ENCODE measurements at places on chromosomes 1 and 21. TPM values are rescaled to one million over a fixed set of nuclear protein-coding genes. Genes with fewer than 3 reads are reported as not detected.
A peak's percentile ranks its signal among the peaks of the same experiment; 100 is the strongest.

DNA sequence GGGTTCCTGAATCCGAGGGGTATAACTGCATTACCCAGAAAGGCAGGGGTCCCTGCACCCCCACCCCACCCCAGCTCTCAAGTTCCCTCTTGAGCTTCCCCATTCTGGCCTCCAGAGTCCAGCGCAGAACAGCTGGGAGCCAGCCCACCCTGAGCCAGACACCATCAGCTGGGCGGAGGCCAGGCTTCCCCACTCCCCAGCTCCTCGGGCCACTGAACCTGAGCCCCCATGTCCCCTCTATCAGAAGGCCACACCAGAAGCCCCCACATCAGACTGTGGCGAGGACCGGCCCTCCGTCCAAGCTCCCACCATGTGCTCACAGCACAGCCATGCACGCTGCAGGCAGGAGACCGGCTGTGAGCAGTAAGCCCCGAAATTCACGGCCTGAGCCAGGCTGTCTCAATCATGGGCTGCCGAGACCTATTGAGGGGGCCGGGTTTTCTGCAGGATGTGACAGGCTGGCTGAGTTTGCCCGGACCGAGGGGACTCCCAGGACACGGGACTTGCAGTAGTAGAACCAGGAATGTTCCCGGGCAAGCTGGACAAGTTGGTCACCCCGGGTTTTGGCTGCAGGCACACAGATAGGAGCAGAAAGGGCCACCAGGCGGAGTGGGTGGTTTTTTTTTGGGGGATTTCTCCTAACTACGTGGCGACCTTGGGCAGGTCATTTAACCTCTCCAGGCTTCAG, 25.5 kb upstream of the TNFRSF1B start:
- ATAC-seq: no peak

DNA sequence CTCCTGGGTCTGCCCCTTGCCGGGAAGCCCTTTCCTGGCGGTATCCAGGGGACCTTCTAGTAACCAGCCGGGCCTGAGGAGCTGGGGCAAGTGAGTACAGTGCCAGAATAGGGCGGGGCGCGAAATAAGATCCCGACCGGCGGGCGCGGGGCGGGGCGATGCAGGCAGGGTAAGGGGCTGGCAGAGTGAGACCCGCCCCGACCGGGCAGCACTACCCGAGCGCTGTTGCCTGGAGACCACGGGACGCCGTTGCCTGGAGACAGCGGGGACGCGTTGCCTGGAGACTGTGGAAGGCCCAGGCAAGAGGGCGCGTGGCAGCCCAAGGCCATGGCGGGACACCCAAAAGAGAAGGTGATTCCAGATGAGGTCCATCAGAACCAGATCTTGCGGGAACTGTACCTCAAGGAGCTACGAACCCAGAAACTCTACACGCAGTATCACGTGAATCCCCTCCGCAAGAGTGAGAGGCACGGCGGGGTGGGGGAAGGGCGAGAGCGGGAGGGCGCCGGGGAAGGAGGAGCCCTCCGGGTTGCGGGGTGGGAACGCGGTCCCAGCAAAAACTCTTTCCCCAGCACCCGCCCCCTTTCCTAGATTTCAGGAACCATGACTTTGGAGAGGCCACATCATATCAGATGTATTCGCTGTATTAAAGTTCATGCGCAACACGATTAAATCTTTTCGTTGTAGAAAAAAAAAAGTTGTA, 24.3 kb downstream of the EBNA1BP2 start:
- peak; percentile 77 for ATAC-seq

- ATAC-seq: no peak
Observed at GRCh38 chr1:155706139-155706538, 17.2 kb downstream of the DAP3 start.

- no peak for ATAC-seq
Observed at GRCh38 chr1:223765719-223766340, 53.5 kb downstream of the CAPN2 start.

- no peak for ATAC-seq
Observed at GRCh38 chr1:66433611-66434010, 100.3 kb upstream of the SGIP1 start.

The RGS1 gene
- 18.0 TPM for total RNA-seq

The RNASEL gene
- 8.2 TPM for total RNA-seq

DNA sequence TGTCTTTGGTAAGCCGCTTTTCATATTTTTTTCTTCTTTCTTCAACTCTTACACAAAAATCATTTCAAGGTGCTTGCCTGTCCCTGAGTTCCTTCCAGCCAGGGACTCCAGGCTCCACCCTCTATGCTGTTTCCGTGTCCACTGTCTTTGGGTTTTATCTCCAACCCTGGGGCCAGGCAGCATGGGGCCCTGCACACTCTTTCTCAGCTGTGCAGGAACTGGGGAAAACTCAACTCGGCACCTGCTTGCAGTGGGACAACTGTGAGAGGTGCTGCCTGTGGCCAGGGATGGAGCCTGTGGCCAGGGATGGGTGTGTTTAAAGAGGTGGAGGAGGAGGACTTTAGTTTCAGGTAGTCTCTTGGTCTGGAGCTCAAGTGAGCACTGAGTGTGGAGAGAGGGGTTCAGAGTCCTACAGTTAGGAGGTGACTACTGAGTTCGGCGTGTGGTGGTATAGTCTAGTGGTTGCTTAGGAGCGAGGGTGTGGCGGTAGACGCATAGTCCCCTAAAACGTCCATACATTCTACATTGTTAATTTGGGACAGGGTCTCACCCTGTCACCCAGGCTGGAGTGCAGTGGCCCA, 13.4 kb downstream of the TNFRSF8 start:
- no peak for ATAC-seq

GRCh38 chr1:226788965-226789364, 49.9 kb upstream of the ITPKB start:
- no peak for ATAC-seq

GRCh38 chr1:7760245-7760644, 10.9 kb upstream of the VAMP3 start:
- no peak for ATAC-seq

GRCh38 chr1:109793486-109794318, 30.0 kb upstream of the EPS8L3 start:
- peak; percentile 35 for ATAC-seq

GRCh38 chr1:53811414-53811851, 26.7 kb downstream of the NDC1 start:
- ATAC-seq: no peak

DNA sequence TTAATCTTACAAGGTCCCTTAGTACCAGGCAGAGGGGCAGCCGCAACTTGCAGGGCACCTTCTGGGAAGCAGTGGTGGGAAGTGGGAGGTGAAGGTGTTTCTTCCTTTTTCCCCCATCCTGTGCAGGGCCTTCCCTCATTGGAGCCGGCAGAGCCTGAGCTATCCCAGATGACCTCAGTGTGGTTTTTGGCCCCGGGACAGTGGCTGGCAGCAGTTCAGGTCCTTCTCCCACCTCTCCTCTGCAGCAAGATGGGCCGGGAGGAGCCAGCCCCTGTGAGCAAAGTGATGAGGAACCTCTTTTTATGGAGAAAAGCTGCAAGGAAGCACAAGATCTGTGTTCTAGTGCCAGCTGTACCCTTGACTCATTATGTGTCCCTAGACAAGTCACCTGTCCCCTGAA, 6.8 kb downstream of the PFKFB2 start:
- no peak for ATAC-seq

- ATAC-seq: no peak
Observed at GRCh38 chr1:167244244-167244643, 23.6 kb downstream of the POU2F1 start.

- ATAC-seq: no peak
Observed at GRCh38 chr1:45047032-45047431, 35.0 kb downstream of the UROD start.

The TBCE gene
- total RNA-seq: 13.9 TPM

DNA sequence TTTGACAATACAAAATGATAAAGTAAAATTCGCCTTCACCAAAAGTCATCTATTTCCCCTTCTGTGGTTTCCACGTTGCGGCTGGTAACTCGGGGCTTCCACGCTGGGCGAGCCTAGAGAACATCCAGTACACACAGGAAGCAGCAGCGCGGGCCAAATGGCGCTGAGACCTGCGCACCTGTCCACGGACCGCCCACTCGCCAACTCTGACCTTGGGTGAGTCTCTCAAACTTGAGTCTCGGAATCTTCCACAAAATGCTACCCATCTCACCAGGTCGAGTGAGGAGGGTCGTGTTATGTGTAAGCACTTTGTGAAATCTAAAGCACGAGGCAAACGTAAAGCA, 820 bp upstream of the TTF2 start:
- no peak for ATAC-seq

The ASB17 gene
- total RNA-seq: not detected

GRCh38 chr1:19462781-19463503, 22.4 kb downstream of the CAPZB start:
- no peak for ATAC-seq

The CDC42SE1 gene
- total RNA-seq: 53.3 TPM

DNA sequence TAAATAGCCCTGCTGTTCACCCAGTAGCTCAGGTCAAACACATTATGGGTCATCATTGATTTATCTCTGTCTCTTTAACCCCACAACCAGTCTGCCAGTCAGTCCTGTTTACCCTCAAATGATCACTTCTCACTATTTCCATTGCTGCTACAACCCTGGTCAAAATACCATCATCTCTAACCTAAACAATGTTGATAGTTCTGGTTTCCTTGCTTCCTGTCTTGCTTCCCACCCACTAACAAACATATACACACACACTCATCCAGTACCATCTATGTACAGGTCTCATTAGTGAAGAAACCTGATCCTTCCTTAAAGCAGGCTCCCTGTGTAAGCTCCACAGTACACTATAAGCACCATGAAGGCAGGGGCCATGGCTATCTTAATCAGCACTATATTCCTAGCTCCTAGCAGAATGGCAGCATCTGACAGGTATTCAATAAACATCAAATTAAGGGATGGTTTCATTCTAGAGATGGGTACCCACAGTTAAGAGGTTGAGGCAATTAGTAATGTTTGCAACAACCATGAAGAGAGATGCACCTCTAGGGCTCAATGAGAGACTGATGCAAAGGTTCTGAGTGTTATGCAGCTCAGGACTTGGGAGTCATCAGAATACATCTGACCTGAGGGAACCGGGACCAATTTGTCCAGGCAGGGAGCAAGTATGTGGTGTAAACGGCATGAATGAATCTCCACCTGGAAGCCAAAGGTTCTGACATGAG, 10.0 kb upstream of the TGFBR3 start:
- ATAC-seq: no peak

GRCh38 chr1:219271818-219272535, 98.3 kb downstream of the LYPLAL1 start:
- no peak for ATAC-seq

The TEX38 gene
- not detected for total RNA-seq

The PRRX1 gene
- 19.0 TPM for total RNA-seq

The ABCG1 gene
- total RNA-seq: 21.8 TPM

- ATAC-seq: peak; percentile 61
Observed at GRCh38 chr1:67760030-67760821, 73.0 kb downstream of the GNG12 start.

GRCh38 chr1:219433001-219433400, 179.9 kb downstream of the ZC3H11B start:
- no peak for ATAC-seq

DNA sequence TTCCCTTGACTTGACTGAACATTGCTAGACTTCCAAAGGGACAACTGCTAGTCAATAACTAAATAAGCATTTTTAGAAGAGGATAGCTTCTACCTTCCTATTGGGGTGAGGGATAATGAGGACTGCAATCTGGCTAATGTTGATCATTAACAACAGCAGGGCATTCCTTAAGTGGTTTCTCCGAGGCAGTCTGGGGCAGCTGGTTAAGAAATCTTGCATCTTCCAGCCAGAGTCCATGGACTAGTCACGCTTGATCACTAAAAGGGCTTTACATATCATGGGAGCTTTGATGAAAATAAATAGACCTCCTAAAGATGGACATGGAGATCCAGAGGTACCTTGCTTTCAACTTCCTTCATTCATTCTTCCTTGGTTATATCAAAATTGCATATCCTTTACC, 329.4 kb upstream of the ESRRG start:
- no peak for ATAC-seq

- ATAC-seq: no peak
Observed at GRCh38 chr1:90986953-90987352, 34.9 kb downstream of the ZNF644 start.

- ATAC-seq: peak; percentile 72
Observed at GRCh38 chr1:181061891-181062835, 26.3 kb upstream of the IER5 start.

DNA sequence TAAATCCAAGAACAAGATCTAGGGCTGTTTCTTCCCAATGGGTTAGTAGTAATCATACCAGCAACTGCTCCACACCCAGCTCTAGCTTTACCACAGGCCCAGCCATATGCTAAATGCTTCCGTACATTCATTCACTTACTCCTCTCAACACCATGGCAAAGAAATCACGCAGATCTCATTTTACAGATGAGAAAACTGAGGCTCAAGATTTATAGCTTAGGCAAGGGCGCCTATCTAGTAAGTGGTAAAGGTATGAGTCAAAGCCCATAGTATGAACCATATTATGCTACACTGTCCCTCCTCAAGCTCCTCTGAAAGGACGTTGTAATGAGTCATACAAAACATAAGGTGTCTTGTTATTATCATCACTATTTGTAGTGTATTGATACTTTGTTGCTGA, 82.2 kb downstream of the NIBAN1 start:
- no peak for ATAC-seq

GRCh38 chr1:63063367-63063766, 259.0 kb upstream of the FOXD3 start:
- ATAC-seq: no peak

DNA sequence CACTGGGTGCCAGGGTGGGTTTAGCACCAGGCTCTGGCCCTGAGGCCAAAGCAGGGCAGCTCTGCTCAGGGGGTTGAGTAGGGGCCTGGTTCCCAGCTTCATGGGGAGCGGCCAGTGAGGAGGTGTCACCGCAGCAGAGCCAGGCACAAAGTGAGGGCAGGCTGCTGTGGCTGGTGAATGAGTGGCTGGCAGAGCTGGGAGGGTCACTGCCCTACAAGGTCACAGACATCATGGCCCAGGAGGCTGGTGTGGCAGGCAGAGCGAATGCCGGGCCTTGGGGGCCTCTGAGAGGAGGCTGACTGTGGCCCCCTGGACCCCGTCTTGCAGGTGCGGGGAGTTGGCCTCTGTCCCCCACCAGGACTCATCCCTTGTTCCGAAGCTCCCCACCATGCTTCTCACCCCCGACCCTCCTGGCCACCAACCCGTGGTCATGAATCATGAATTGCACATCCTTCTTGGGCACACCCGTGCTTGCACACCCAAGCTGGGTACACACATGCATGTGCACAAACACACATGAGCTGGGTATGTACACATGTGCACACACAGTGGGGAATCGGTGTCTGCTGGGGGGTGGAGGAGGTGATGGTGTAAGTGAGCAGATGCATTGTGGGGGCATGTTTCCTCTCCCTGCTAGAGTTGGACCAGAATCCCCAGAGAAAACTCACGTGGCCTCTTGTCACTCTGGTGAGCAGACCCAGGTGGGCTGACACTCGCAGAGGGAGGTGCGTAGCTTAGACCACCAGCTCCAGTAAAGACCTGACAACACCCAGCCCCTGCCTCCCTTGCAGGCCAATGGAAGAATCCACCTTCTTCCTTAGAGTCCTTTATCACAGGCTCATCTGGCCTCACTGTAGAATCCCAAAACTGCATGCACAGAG, 4.8 kb upstream of the GNB1 start:
- ATAC-seq: no peak

DNA sequence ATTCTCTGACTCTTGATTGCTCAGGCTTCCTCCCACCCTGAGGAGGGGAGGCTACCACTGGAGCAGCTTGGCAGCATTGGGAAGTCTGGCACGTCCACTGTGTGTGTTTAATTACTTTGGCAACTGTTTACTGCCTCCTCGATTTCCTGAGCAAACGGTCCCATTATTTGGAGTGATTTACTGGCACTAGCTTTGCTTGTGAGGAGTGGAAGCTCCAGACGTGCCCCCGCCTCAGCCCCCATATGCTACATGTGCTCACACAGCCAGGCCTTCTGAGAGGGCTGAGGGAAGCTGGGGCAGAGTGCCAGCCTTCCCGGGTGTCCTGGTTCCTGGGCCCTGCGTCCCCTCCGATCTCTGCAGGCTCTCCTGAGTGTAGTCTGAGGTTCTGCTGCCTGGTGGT, 306.2 kb downstream of the PTPRU start:
- ATAC-seq: no peak
